ENCODE measurements at places on chromosomes 11 and 22.

DNA sequence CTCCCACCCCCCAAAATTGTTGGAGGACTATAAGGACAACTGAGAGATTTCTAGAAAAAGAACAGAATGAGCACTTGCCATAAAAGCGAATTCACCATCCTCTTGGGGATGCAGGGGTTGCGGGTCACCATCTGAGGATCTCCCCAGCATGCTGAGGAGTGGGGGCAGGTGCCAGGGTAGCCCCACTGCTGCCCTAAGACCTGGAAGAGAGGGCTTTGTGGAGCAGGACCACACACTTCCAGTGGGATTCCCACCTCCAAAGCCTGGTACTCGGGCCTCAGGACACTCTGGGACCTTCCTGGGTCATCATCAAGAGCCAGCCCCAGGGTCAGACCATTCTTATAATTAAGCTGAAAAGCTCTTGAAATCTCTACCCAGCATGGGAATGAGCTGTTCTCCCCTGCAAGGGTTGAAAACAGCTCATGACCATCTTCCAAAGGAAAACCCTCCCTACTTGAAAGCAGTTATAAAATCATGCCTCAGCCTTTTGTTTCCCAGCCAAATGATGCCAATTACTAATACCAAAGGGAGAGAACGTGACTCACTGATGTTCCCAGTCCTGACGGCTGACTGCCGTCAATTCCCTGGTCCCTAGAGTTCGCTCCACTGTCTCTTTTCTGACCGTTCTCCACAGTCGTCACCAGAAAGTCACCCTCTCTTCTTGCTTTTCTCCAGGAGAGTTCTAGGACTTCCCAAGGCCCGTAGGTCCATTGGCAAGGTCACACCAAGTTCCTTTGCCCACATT lies 76.8 kb upstream of the CREB3L1 start:
- DNase-seq: no peak

DNA sequence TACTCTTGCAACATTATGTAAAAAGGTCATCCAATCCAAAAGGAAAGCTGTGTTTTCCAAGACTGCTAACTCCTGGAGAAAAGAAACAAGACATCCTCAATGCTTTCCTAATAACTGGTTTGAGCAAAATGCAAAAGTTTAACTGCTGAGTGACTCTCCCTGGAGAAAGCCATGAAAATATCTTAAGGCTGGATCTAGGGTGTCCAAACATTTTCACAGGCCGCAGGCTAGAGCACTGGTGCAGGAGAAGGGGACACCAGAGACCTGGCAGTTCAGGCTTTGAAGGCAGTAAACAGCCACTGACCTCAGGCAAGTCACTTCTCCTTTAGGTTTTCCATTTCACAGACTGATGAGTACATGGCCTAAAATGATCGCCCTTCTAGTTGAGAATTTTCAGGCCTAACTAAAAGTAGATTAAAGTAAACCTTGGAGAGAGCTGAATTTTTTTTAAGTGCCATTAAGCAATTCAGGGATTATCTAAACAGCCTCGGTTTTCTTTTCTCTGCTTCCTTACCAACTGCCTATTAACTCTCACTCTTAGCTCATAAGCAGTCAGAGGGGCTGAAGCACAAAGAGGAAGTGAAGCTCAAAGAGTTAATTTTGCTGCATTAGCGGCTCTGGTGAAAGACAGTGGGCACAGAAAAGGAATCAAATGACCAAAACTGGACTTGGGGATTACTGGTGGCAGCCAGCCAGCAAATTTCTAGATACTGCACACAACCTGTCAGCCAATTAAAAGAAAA lies 2.3 kb downstream of the CHKA start:
- DNase-seq: no peak

DNA sequence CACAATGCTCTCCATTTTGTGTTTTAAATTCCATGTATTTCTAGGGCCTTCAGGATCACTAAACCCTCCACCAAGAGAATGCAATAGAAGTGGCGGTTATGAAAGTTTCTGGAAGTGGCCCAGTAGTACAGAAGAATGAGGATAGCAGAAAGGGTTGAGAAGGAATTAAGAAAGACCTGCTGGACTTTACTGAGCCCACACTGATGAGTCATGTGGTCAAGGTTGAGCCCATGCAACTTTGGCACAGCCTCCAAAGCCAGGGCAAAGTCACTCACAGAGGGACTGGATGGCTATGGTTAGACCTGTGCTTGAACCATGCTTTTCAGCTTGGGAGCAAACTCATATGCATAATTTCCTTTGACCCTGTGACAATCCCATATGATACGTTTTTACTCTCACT lies 102.9 kb upstream of the PLET1 start:
- DNase-seq: no peak

DNA sequence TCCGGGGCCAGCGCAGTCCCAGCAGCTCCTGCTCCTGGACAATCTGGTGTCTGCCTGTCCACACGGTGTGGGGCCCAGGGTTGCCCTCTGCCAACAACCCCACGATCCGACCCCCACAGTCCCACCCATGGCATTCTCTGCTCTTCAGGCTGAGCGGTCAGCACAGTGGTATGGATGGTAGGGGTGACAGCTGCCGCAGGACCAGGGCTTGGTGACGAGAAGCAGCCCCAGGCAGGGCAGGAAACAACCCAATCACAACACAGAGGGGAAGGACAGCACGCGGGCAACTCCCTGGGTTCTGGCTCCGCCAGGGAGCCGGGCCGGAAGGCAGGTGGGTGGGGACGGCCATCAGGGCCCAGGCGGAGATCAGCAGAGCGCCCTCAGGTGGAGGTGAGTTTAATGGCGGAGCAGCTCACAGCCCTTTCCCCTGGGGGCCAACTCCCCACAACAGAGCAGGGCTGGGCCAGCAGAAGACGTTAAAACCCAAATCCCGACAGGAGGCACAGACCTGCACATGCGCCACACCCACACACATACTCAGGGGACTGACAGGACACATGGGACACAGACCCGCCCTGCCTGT lies 5.3 kb upstream of the CHADL start:
- DNase-seq: no peak

DNA sequence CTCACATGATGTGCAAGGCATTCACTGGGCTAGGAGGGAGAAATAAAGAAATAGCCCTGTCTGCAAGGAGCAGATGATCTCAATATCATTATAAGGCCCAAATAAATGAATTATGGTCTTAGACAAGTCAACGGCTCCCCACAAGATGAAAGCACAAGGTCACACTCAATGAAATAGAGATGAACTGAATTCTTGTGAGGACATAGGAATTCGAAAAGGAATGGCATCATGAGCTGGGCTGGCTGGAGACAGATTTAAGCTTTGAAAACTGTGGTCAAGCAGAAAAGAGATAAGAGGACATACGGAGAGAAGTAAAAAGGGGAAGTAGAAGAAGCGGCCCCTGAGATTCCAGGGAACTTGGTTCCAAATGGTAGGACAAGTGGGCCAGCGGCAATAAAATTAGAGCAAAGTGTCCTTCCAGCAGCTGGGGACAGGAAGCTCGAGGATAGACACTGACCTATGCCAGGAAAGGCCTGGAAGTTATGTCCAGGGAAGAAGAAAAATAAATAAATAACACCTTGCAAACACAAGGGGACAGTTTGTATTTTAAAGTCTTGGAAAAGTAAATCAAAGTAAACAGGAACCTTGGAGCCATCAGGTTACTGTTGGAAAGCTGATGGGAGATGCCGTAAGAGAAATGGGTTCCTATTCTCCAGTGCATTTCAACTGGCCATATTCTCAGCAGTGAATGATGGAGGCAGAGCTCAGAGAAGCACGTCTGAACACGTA lies 37.8 kb downstream of the GALNT18 start:
- no peak for DNase-seq

DNA sequence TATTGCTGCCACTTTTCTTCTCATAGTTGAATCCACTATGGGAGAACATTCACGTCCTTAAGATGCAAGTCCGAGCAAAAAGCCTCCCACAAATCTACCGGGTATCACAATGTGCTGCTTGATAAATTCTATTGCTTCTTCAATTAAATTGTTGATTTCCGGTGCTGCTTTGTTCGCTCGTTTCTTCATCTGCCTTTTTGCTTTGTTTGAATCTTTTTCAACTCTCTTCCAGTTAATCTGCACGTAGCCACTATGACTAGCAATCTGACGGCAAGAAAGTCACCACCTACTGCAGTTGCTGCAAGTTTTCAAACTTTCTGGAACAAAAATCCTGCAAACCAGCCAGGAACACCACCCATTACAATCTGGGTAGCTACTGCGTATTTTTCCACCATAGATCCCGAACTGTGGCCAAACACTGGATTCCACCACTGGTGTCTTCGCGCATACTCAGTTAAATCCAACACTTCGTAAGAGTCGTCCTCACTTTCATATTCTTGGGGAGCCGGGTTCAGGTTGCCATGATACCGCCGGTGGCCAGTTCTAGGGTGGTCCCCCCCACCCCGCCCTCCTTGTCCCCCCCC lies 59.1 kb downstream of the CLMP start:
- no peak for DNase-seq

- no peak for DNase-seq
Measured at GRCh38 chr22:44206696-44207095, 26.0 kb downstream of the PARVG start.

DNA sequence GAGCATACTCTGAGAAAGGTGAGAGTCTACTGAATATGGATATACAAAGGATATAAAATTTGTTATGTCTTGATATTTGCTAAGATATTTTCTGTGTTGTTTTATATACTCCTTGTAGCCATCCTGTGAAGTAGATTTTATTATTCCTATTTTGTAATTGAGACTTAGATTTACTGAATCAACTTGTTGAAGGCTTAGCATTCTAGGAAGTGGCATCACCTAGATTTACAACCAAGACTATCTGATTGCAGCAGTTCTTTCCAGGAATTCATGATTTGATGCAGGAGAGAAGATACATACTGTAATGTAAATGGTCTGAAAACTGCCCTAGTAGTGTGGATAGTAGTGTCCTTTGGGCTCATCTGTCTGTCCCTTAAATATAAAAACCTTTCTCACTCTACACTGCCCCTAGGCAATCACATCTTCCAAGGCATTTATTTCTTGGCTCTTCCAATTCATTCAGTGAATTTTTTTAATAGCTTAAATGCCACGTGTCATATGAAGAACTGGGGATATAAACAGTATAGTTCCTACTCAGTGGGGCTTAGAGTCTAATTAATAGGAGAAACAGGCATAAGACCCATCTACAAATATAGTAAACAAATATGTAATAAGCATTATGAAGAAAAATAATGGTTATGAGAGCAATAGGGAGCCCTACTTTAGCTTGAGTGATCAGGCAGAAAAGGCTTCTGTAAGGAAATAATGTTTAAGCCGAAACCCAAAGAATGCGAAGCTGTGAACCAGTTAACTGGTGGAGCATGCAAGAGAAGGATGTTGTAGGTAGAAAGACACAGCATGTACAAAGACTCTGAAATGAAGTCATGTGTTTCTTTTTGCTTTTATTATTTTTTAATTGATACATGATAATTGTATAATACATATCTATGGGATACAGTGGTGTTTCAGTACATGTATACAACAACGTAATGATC lies 13.6 kb downstream of the IPO7 start:
- DNase-seq: no peak

DNA sequence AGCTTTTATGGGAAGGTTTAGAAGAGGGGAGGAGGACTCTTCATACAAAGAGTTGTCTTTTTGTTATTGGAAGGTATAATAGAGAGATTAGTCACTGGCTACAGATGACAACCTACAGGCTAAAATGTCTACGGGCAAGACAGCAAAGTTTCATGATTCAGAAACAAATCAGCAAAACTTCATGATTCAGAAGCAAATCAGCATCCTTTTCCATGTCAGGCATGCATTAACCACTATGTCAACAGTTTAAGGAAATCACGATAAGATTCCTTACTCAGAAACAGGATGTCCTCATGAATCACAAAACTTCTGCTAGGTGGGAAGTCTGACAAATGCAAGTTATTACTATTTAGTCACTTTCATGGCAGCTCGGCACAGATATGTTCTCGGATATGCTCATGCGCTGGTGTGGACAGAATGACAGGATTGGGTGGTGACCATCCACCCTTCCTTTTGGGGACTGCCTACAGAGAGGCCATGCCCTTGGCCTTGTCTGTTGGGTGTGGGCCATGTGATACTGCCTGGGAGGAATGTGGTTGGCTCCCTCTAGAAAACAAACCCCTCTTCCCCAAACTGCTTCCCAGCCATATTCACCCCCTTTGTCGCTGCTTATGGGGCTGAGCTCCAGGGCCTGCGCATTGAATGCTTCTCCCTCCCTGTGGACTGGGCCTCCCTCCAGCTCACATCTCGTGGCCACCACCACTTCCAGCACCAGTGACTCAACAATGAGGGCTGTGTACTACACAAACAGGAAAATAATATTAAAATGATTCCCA lies 10.1 kb downstream of the C11orf91 start:
- DNase-seq: no peak

DNA sequence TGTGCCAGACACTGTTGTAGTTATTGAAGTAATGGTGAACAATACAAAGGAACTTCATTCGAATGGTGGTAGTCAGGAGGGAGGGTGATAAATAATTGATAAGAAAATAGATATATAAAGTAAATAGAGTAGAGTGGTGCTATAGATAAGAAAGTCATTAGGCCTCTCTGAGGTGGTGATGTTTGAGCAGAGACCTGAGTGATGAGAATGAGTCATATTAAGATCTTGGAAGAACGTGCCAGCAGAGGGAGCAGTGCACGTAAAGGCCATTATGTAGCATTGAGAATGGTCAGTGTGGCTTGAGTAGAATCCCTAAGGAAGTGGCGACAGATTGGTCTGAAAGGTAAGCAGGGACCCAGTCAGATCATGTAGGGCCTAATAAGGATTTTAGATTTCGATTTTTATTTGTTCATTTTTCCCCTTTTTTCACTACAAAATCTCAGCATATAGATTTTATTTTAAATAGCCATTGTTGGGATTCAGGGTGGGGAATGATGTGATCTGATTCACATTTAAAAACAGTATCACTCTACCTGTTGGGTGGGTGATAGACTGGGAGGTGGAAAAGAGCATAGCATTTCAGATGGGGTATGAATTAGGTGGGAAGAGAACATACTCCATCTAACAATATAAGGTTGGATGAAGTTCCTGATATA lies 44.7 kb downstream of the CCDC90B start:
- DNase-seq: no peak

DNA sequence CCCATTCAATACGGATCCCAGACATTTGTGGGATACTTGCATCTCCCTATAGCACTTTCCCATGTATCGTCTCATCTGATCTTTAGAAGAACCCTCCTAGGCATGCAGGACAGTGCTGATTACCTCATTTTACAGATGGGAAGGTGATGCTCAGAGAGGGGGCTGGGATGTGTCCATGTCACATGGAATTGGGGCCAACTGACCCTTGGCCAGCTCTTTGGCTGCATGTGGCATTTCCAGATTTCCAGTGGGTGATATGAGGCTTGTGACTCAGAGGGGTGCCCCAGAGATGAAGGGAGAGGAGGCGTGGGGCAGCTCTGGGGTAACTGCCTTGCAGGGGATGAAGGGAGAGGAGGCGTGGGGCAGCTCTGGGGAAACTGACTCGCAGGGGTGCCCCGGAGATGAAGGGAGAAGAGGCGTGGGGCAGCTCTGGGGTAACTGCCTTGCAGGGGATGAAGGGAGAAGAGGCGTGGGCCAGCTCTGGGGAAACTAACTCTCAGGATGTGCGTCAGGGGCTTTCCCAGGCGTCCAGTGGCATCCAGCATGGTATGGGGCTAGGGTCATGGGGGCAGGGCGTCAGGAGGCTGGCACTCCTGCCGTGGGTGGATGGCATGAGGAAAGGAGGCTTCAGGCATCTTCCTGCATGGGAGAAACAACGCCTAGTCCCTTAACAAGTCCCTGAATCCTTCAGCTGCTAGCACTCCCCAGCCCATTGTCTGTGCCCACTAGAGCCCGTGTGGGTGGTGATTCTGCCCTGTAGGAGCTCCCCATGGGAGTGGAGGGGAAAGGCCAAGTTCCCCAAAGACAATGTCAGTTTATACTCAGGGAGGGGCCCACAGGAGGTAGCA lies 11.9 kb upstream of the CERK start:
- no peak for DNase-seq

GRCh38 chr11:45141171-45141570 lies 5.3 kb upstream of the PRDM11 start:
- DNase-seq: no peak
